ENCODE measurements at places on chromosomes 16 and 17.

DNA sequence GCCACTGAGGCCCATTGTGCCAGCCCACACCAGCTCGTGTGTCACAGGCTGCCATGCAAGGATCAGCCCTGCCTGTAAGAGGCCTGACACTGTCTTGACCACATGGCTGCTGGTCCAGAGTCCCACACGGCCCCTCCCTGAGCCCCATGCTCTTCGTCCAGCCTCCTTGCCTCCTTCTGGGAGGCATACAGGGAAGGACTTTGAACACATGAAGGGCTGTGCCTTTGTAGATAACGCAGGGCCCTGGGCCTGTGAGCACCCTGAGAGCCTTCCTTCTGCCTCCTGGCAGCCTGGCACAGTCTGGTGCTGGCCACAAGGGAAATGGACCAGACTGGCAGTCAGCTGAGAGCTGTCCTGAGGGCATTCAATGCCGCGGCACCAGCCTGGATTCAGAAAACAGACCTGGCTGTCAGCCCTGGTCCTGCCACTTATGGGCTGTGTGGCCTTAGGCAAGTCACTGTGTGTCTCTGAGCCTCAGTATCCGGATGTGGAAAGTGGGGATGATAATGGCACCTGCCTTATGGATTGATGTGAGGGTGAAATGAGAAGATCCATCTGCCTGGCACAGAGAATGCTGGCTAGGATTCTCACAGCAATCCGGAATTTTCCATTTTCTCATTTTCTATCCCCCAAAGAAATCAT is 19.2 kb upstream of the SPNS2 start:
- no peak for DNase-seq

- no peak for DNase-seq
Observed at GRCh38 chr17:51353296-51353695, 93.0 kb downstream of the UTP18 start.

DNA sequence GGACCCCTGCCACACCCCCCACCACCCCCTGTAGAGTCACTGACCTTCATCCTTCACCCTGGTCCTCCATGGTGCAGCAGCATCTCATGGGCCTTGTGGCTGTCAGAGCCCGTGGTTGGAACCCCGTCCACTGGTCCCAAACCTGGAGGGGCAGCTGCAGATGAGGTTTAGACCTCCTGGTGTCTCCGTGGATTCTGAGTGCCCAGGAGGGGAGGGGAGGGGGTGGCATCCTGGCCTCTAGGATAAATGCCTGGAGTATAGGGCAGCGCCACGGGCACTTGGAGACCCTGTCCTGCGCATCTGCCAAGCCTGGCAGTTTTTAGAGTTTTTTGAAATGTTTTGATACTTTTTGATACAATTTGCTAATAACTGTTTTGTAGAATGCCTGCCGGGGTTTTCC is 17.5 kb downstream of the KLHL36 start:
- DNase-seq, result no peak

DNA sequence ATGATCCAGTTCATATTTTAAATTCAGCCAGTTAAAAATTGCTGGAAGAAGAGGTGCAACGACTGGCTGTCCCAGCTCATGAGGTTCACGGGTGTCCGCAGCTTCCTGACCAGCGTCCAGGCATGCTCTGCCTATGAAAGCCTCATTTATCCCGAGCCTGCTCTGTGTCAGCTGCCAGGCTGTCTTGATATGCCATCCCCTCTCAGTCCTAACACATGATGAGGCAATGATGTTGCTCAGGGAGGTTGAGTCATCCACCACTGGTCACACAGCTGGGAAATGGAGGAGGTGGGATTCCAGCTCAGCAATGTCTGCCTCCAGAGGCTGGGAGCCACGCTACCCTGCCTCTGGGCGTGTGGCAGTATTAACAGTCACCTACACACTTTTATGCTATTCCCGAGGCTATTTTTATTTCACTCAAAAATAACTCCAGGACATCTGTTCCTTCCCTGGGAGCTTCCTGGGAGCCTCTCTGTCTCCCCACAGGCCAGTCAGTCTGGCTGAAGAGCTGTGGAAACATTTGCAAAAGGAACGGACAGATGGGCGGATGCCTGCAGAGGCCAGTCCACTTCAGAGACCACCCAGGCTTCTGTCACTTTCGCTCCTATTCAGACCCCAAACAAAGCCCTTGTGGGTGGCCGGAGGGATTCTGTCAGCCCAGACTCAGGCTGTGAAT is 22.5 kb downstream of the RAB11FIP4 start:
- peak; percentile 79 for DNase-seq

DNA sequence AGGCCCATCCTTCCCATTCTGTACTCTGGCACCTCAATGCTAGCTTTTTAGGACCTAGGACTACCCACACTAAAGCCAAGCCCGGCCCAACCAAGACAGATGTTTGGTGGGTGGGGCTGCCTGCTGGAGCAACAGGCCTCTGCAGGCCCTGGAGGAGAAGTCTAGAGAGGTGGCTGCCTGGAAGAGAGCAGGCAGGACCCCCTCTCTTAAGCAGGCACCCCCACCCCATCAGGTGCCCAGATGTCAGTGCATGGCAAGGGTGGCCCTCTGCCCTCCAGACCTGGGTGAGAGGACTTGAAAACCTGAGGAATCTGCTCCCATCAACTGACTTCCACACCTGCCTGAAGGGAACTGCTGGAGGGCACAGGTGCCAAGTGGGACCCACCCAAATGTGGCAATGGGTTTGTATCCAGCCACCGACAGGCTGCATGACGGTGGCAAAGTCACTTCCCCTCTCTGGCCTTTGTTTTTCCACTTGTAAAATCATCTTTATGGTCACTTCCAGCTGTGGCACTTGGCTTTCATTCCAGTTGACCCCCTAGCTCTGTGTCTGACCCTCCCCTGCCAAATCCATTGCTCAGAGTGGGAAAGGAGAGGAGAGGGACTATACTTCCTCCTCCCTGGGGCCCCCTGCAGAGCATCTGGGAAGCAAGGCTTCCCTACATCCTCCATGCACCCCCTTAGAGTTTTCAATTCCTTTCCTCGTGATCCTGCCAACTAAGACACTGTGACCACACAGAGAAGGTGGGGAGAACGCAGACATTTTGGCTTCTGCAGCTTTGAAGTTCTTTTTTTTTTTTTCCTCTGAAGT is 1.7 kb upstream of the STAT5A start:
- DNase-seq, result peak; percentile 34

DNA sequence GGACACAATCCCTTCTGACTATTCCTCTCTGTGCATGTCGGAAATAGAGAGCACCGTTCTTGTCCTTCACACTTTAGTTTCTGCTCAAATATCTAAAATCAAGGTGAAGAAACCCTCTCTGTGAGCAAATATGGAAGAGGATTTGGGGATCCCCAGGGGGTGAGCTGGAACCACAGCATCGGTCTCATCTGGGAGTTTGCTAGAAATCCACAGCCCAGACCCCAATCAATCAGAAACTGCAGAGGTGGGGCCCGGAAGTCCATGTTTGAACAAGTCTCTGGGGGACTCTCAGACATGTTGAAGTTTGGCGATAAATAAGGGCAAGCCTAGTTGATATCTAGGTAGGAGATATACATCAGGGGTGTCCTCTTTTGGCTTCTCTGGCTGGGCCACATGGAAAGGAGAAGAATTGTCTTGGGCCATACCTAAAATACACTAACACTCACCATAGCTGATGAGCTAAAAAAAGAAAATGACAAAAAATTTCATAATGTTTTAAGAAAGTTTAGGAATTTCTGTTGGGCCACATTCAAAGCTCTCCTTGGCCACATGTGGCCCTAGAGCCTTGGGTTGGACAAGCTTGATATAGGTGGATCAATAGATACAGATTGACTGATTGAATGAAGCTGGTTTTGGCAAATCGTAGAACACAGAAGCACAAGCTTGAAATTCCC is 168.0 kb upstream of the FOXF1 start:
- DNase-seq, result no peak

DNA sequence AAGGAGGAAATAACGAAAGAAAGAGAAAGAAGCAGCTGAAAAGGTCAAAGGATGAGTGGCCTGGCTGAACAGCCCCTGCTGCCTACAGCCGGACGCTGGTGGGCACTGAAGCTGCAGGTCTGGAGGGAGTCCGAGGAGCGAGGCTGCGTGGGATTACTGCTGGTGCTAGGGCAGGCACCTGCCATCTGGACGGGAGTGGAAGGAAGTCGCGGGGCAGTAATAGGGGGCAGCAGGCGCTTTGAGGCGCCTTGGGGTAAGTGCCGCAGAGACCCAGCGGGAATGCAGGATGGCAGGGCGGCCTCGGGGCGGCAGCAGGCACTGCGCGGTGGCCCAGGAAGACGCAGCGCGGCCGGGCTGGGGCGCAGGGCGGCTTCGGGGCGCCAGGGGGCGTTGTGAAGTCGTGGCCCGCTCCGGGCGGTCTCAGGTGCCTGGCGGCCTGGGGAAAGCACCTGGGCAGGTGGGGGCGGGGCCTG is 303 bp upstream of the SCNN1G start:
- peak; percentile 81 for DNase-seq

- no peak for DNase-seq
Observed at GRCh38 chr17:28777178-28777577, 33.4 kb downstream of the TRAF4 start.

GRCh38 chr17:13158494-13159240 is 140.8 kb upstream of the ELAC2 start:
- DNase-seq, result no peak

DNA sequence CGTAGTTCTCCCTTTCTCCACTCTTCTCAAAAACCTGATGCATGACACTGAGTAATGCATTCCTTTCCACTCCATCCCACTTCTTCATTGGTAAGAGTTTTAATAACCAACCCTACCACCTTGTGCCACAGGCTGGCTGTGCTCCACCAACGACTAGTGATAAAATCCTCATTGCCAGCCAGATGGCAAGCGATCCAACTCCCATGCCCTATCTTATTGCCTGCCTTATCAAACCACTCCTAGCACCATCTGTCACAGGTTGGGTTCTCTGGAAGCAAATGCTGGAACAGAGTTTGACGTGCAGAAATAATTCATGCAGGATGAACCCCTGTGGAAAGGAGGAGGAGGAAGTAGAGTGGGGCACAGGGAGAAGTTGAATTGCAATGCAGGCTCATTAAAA is 99.5 kb downstream of the CHD9NB start:
- no peak for DNase-seq

DNA sequence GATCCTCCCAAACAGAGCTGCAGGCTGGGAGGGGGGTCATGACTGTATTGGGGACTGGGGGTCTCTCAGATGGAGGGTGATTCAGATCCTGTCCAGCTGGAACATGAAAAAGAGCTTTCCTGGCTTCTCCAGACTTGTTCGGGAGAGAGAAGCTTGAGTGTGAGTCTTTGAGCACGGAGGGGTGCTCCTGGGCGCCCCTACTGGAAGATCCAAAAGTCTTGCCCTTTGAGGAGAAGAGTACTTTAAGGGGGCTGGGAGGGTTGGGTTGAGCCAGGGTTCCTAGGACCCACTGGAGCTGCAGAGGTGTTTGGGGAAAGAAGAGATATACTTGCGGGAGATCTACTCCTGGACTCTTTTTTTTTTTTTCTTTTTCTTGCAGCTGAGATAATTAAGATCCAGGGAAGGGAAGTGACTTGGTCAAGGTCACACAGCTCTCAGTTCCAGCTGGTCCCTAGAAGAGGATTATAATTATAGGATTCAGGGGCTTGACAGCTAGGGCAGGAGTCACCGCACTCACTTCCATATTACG is 8.4 kb downstream of the RARA start:
- DNase-seq, result peak; percentile 77

GRCh38 chr16:5045499-5046115 is 11.9 kb upstream of the NAGPA start:
- no peak for DNase-seq

GRCh38 chr16:85441890-85442670 is 171.0 kb upstream of the GSE1 start:
- DNase-seq, result no peak

DNA sequence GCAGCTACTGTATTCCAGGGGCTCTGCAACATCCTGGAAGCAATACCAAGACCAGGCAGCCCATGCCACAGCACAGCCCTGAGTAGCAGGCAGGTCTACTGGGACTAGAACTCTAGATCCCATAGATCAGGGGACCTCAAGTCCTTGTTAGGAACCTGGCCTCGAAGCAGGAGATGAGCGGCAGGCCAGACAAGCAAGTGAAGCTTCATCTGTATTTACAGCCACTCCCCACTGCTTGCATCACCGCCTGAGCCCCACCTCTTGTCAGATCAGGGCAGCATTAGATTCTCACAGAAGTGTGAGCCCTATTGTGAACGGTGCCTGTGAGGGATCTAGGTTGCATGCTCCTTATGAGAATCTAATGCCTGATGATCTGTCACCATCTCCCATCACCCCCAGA is 295.7 kb upstream of the TNRC6C start:
- DNase-seq, result no peak

- no peak for DNase-seq
Observed at GRCh38 chr16:20260215-20261009, 66.9 kb downstream of the GP2 start.

- DNase-seq, result no peak
Observed at GRCh38 chr16:89847051-89847939, 19.0 kb downstream of the SPIRE2 start.

GRCh38 chr17:47742319-47743181 is 9.5 kb downstream of the TBX21 start:
- peak; percentile 57 for DNase-seq

GRCh38 chr16:84738255-84739038 is 38.6 kb downstream of the USP10 start:
- peak; percentile 72 for DNase-seq

- peak; percentile 96 for DNase-seq
Observed at GRCh38 chr17:43125133-43125966, at the start of gene BRCA1. Gene BRCA1 (minus strand): TSS chr17:43125364. CDS start chr17:43124096, 1,268 bp downstream.

- no peak for DNase-seq
Observed at GRCh38 chr17:68343976-68344375, 52.7 kb downstream of the ARSG start.

DNA sequence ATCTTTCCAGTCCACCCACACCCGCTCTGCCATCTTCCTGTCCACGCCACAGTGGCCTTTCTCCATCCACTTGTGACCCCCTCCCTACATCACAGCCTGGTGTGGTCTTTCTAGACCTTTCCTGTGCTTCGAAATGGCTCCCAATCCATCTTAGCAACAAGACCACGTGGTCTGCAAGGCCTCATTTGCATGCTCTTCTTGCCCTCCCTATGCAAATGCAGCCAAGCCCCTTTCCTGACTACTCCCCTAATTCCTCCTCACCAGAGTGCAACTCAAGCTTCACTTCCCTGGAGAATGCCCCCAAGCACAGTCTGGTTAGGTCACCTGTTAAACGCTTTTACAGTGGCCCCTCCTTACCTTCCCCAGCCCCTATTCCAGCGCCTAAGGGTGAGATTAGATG is 6.1 kb downstream of the PPP1R9B start:
- DNase-seq, result no peak

DNA sequence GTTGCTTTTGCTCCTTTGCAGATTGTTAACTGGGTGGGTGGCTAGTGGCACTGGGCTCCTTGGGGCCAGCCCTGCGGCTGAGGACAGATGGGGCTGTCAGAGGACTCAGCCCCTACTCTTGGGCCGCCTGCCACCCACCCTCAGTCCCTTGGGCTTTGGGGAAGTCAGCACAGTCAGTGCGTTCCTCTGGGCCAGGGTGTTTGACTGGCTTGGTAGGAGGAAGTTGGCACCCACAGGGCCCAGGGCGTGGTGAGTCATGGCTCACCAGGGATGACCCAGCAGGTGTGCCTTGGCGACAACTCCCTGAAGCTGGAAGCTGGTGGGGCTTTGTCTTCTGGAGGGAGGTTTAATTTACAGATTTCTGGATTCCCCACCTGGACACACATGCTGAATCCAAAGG is 32.4 kb downstream of the HAPSTR1 start:
- peak; percentile 52 for DNase-seq

GRCh38 chr17:15440347-15440746 is 27.1 kb downstream of the CDRT4 start:
- no peak for DNase-seq
